ENCODE measurements at places on chromosomes 11 and 22. TPM values are rescaled to one million over a fixed set of nuclear protein-coding genes. Genes with fewer than 3 reads are reported as not detected.

SAA4 gene
- not detected for total RNA-seq

HPX gene
- total RNA-seq = 0.48 TPM

NRXN2 gene
- 0.36 TPM for total RNA-seq

FIBIN gene
- total RNA-seq = not detected

ACTN3 gene
- total RNA-seq = under 0.01 TPM

GRAP2 gene
- 0.78 TPM for total RNA-seq

RASD2 gene
- 0.24 TPM for total RNA-seq

PLAAT2 gene
- total RNA-seq = not detected

UVRAG gene
- 17.7 TPM for total RNA-seq

HORMAD2 gene
- not detected for total RNA-seq

ASPHD2 gene
- 1.4 TPM for total RNA-seq

AMBRA1 gene
- total RNA-seq = 10.3 TPM

MGAT3 gene
- not detected for total RNA-seq

SCGB1A1 gene
- not detected for total RNA-seq

MUC5AC gene
- not detected for total RNA-seq

GUCY1A2 gene
- total RNA-seq = 0.24 TPM

TRIM34 gene
- total RNA-seq = 6.4 TPM

SLC22A6 gene
- not detected for total RNA-seq
